Stimulated activated CD4-positive, alpha-beta T cell treated with anti-CD3 and anti-CD28 coated beads, Interleukin-4, amount 100 ng/mL, for 48 hours (primary cell): ENCODE measurements at places on chromosomes 7 and 10.

- no peak for DNase-seq
Measured at GRCh38 chr7:142956951-142957623, 5.1 kb downstream of the KEL start.

- DNase-seq: no peak
Measured at GRCh38 chr10:99698504-99699080, 33.3 kb downstream of the COX15 start.

DNA sequence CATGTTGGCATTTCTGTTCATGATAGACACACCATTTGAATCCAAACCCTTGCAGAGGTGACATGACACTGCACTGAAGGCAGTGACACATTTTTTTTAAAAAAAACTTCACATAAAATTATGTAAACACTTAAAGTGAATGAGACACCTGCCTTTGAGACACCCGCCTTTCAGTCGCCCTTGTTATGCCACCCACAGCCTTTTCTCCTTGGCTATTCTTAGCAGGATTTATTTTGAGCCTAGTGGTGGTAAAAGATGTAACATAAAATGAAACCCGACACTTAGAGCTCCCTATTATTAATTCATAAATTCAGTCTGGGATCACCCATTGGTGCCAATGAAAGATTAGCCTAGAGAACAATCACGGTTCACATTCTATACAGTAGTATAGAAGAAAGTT is 161.3 kb downstream of the DYNC1I1 start:
- no peak for DNase-seq

- DNase-seq: no peak
Measured at GRCh38 chr7:70881167-70881847, 250.6 kb upstream of the GALNT17 start.

- no peak for DNase-seq
Measured at GRCh38 chr7:112307506-112307905, 101.0 kb downstream of the ZNF277 start.

GRCh38 chr7:12403287-12404181 is at the start of gene VWDE:
VWDE (minus strand) TSS chr7:12403865; CDS start chr7:12403716, 149 bp downstream.
- DNase-seq: peak; percentile 26

- no peak for DNase-seq
Measured at GRCh38 chr7:66894463-66895080, 26.5 kb upstream of the TMEM248 start.

DNA sequence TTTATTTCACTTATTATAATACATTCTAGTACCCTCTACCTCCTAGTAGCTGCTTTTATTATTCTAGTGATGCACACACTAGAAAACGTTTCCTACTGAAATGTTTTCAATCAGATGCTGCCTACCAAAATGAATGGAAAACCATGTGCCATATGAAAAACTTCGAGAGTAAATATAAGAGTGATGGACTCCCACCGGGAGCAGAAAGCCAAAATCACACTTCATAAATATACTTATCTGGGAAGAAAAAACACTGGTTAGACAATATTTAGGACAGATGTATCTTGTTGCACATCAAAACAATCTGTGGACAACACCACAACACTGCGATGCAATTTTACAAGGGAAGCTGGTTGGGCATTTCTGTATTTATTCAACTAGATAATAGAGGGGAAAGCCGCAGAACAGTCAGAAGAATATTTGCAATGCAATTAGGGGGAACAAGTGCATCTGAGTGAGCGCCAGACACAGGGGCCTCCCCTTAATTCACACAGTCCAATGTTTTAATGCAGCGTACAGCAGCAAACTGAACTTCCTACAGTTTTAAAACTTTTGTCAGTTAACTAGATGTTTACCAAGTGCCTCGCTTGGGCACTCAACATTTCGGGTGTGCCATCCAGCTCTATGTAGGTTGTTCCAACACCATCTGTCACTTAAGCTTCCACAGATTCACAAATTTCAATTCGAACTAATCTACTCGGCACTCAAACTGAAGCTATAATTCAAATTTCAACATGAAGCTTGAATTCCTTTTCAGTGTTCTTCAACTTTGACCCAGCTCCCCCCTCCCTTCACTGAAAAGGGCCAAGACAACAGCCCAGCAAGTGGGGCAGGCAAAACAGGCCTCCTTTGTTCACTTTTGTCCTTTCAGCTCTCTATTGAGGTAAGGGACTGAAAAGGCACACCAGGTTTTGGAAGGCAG is 7.4 kb downstream of the NRCAM start:
- no peak for DNase-seq

GRCh38 chr7:139059905-139060304 is 24.1 kb upstream of the ZC3HAV1L start:
- no peak for DNase-seq

DNA sequence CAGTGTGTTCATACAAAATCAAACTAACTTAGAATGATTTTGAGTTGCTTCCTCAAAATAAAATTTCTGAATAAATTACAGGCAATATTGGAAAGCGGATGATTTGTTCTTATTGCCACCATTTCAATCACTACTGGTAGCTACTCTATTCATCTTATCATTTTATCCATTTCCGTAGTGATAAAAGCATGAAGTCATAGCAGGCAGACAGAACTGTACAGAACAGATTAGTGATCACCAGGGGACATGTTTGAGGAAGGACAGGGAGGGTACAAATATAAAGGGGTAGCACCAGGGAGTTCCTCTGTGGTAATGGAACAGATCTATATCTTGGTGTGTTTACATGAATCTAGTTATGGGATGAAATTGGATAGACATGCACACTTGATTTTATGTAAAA is 138.5 kb downstream of the WNT2 start:
- DNase-seq: no peak

- DNase-seq: no peak
Measured at GRCh38 chr7:144957998-144958397, 122.1 kb upstream of the TPK1 start.

DNA sequence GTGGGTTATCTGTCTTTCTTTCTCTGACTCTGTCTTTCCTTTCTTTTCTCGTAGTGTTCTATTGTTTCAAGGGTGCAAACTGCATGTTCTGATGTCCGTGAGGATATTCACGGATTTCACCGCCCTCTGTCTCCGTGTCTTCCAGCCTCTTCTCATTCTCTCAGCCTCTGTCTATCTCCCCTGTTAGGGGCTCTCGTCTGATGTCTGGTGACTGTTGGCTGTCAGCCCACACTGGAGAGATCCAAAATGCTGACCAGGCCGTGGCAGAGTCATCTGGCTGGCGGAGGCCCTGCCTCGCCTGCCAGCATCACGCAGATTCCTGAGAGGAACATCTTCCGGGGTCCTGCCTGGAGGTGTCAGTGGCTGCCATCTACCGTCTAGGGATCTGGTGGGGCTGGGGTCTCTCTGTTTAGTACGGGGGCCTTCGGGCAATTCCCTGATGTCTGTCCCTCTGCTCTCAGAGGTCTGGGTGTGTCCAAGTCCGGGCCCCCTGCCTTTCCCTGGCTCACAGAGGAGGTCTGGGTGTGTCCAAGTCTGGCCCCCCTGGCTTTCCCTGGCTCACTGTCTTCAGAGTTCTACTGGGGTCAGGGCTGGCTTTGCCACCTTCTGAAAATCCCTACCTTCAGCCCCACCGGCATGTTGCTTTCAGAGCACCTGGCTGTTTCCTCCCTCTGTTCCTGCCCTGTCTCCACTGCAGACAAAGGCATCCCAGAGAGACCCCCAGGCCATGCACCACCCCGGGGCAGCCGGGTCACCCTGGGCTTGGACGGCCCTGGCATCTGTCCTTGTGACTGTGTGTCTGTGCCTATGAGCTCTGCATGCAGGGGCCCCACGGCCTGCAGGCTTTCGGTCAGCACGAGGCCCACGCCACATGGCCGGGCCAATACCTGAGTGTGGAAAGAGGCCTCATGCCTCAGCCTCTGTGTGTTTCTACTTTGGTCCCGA is 14.0 kb upstream of the SCART1 start:
- DNase-seq: no peak

DNA sequence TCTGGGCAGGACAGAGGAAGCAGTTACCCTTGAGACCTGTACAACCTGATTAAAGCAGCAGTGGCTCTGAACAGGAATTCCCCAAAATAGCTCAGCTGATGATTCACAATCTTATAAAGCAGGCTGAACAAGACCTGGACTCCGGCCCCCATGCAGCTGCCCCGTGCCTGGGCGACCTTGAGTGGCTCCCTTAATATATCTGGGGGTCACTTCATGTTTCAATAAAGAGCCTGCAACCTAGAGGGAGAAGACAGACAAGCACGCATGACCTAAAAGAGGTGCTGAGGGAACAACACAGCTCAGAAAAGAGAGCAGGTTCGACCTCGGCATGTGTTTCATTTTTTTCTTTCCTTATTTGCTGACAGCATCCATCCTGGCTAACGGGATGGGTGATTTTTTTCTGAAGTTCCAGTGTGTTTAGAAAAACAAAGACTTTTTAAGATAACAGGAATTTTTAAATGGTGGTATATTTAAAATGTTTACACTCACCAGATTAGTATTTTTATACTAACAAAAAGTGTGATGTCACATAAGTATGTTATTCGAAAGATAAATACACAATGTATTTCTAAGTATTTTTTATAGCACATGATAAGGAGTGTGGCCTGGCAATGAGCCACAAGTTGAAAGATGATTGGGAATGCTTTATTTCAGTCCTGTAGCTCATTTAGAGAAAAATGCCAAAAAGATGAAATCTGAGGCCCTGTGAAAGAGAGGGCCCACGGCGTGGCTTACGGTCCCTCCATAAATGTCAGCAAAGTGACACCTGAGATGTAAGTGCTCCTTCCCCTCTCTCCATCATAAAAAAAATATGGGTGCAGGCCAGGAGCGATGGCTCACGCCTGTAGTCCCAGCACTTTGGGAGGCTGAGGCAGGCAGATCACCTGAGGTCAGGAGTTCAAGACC is 161.3 kb downstream of the SLIT1 start:
- DNase-seq: no peak

DNA sequence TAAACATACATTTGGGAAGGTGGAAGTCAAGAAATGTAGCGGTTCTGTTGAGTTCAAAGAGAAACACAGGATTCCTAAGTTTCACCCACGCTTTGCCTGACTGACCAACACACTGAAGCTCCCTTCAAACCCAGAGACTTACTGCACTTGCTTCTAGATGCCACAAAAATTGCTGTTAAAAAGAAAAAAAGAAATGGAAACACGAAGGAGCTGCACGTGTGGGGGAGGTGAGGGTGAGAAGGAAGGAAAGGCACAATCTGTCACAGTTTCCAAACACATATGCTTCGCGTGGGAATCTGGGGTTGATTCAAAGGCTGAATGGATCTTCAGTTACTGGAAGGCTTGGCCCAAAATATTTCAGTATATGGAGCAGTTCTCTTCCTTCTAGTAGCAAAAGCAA is 495.6 kb downstream of the DNAJB6 start:
- no peak for DNase-seq

GRCh38 chr10:28403090-28403489 is 100.2 kb upstream of the MPP7 start:
- DNase-seq: no peak

DNA sequence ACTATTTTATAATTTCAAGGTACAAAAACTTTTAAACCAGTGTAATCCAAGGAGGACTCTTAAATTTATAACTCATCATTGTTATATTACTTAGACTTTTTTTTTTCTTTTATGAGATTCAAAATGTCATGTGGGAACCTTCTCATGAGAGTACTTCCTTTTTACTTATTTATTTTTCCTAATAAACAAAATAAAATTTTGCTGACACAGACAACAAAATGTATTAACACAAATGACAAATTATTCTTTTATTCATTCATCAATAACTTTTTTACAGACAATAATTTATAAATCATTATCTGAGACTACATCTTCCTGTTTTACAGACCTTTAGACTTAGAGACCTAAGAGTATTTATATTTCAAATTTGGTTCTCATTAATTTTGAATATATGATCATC is 706.2 kb downstream of the SUGCT start:
- DNase-seq: no peak

DNA sequence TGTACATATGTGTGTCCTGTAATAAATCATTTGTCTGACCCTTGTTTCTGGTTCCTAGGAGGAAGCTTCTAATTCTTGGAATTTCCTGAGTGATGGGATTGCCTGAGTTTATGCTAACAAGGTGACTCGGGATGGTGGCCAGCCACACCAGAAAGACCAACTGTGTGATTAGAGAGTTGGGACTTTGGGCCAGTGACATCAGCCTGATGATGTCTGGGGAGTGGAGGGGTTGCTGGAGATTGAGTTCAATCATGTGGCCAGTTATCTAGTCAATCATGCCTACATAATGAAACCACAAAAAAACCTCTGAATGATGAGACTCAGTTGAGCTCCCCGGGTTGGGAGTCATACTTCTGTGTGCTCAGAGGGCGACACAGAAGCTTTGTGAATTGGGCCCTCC is 23.5 kb upstream of the CARD11 start:
- DNase-seq: no peak

GRCh38 chr7:55086413-55087201 is 67.8 kb downstream of the EGFR start:
- DNase-seq: no peak

- no peak for DNase-seq
Measured at GRCh38 chr10:90051053-90051452, 349.7 kb downstream of the KIF20B start.

DNA sequence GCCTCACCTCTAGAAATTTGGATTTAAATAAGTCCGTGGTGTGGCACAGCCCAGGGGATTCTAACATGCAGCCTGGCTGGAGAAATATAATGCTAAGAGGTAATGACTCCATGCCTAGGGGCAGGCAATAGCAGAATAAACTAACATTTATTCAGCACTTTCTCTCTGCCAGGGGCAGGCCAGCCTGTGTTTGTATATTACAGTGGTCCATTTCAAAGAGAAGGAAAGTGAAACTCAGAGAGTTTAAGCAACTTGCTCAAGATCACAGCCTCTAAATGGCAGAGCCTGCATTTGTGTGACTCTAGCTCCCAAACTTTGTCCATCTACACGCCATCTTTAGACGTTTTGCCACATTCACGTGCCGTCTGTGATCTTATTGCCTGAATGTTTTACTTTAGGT is 6.7 kb upstream of the LRRC18 start:
- no peak for DNase-seq

DNA sequence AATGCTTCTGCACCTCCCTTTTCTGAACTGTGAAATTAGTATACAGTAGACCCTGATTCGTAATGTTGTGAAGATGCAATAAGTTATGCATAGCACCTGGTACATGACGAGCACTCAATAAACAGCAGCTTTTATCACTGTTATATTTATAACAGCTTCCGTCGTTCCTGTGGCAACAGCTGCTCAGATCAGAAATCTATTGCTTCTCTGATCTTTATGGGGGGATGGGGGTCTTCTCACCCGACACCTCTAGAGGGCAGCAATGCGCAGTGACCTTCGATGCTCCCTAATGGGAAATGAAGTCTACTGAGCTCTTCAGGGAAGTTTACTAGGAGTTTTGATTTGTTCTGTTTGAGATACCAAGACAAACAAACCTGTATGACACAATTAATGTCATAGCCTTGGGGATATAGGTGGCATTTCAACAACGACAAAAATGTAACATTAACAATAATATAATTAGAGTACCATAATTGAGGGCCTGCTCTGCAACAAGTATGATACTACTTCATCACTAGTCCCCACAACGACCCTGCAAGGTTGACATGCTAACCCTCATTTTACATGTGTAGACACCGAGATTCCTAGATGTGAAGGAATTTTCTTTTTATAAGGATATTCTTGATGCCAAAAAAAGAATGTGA is 289.6 kb downstream of the SFMBT2 start:
- DNase-seq: peak; percentile 56
